Lower lobe of right lung (tissue), 2 donors: ENCODE measurements at places on chromosomes 1 and 21. TPM values are rescaled to one million over a fixed set of nuclear protein-coding genes. Genes with fewer than 3 reads are reported as not detected.

- peaks cover 5% of the 10 kb centered on the region for H3K27me3 ChIP-seq
- H3K36me3 ChIP-seq, result no peaks in the 10 kb centered on the region
- no peaks in the 10 kb centered on the region for H3K4me1 ChIP-seq
- no peak for DNase-seq
These were observed 393.1 kb downstream of the PTPRU start for GRCh38 chr1:29629401-29629800.

DNA sequence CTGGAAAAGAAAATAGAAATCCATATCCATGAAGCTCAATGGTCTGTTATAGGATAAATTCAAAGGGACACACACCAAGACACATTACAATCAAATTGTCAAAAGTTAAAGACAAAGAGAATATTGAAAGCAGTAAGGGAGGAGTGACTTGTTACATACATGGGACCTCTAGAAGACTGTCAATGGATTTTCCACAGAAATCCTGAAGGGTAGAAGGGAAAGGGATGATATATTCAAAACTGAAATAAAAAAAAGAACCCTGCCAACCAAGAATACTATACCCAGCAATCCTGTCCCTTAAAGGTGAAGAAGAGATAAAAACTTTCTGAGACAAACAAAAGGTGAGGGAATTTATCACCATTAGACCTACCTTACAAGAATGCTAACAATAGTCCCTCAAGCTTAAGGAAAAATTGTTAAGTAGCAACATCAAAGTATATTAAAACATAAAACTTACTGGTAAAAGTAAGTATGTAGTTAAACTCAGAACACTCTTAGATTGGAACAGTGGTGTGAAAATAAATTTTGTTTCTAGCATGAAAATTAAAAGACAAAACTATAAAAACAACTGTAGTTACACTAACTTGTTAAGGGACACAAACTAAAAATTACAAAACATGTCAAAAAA lies 103.2 kb upstream of the APP start:
- no peaks in the 10 kb centered on the region for H3K4me1 ChIP-seq
- H3K4me3 ChIP-seq, result no peak overlapping the region
- DNase-seq, result no peak
- no peak overlapping the region for H3K27ac ChIP-seq
- no peaks in the 10 kb centered on the region for H3K27me3 ChIP-seq

DNA sequence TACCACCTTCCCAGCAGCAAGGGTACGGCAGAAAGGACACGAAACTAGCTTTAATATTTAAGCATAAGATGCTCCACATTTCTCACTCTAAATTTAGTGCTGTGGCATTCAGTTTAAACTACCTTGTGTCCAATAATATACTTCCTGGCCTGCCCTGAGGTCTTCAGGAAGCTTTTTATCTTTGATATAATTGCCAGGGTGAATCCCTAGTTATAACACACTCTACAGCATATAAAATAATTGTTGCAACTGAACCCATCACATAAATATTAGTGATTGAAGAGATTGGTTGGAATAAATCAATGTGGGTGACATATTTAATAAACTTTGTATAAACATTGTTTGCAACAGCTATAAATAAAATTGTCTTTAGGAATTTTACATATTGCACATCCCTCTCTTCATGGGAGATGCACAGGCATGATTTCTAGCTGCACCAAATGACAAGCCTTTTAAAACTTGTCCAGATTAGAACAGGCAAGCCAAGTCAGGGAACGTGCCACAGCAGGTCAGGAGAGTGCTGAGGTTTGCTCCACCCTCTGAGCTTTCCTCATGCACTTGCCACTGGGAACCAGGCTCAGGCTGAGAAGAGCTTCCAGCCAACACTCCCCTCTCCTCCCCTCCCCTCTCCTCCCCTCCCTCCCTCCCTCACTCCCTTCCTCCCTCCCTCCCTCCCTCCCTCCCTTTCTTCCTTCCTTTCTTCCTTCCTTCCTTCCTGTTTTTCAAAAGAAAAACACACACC lies 623.2 kb upstream of the PKN2 start:
- no peaks in the 10 kb centered on the region for H3K27me3 ChIP-seq
- no peak overlapping the region for H3K4me3 ChIP-seq
- no peak for DNase-seq
- H3K27ac ChIP-seq, result no peak overlapping the region

- H3K27ac ChIP-seq, result no peak overlapping the region
- no peak overlapping the region for H3K4me3 ChIP-seq
- no peaks in the 10 kb centered on the region for H3K4me1 ChIP-seq
These were observed 37.2 kb downstream of the DSCAM start for GRCh38 chr21:40809673-40810197.

DNA sequence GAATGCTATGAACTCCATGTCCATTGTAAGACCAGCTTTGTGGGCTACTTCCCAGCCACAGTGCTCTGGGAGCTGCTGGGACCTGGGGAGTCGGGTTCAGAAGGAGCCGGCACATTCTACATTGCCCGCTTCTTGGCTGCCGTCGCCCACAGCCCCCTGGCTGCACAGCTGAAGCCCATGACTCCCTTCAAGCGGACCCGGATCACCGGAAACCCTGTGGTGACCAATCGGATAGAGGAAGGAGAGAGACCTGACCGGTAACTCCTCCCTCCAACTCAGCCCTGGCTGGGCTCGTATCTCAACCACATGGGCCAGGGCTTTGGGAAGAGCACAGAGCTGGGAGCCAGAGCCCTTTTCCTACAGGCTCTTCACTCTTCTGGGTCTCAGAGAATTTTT lies 15.4 kb downstream of the MOV10 start:
- no peak overlapping the region for H3K27ac ChIP-seq
- no peaks in the 10 kb centered on the region for H3K27me3 ChIP-seq
- DNase-seq, result no peak
- H3K4me1 ChIP-seq, result no peaks in the 10 kb centered on the region
- no peak overlapping the region for H3K4me3 ChIP-seq

DNA sequence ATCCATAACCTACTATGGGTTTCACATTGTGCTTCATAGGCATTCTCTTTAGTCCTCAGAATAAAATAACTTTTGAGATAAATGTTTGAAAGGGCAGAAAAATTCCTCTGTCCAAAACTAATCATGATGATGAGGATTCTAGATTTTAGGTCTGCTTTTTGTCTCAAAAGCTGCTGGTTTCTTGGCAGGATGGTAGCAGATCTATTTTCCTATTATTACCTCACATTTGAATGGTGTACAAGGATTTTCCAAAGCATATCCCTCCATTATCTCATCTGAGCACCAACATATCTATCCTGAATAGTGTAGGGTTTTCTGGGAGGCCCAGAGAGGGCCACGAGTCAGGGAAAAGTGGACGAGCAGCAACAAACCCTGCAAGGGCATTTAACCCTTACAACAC lies 201.9 kb downstream of the PLPP3 start:
- no peaks in the 10 kb centered on the region for H3K36me3 ChIP-seq
- no peaks in the 10 kb centered on the region for H3K27me3 ChIP-seq
- no peak overlapping the region for H3K27ac ChIP-seq
- H3K4me1 ChIP-seq, result peaks cover 25% of the 10 kb centered on the region
- no peak for DNase-seq

DNA sequence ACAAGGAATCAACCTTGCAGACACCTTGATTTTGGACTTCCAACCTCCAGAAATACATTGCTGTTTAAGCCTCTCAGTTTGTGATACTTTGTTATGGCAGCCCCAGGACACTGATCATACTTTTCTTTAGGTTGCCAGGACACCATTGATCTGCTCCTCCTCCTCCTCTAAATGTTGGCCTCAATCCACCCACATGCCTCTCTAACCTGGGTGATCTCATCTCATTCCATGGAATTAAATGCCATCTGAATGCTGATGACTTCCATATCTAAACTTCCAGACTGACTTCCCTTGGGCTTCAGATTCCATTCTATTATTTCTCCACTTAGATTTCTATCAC lies 7.4 kb upstream of the PPP1R15B start:
- H3K27me3 ChIP-seq, result no peaks in the 10 kb centered on the region
- no peak overlapping the region for H3K4me3 ChIP-seq
- H3K36me3 ChIP-seq, result peaks cover 29% of the 10 kb centered on the region
- H3K27ac ChIP-seq, result no peak overlapping the region

DNA sequence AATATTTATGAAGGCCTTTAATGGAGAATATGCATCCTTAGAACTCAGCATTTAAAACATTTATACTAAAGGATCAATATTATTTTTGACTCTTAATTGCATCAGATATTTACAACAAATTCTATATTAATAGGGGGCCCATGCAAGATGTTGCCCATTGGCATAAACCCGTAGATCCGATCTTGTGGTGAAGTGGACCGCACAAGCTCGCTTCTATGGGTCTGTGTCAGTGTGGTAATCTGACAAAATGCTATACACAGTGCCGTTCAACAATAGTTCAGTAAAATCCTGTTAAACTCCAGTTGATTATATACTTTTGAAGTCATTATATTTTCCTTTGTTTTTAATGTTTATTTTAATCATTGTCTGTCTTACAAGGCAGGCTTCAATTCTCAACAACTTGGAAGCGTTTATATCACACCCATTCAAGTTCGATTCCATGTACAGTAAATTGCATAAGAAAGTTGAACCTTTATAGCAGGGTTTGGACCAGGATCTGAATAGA lies 809.2 kb downstream of the USP25 start:
- no peaks in the 10 kb centered on the region for H3K4me1 ChIP-seq
- H3K27me3 ChIP-seq, result no peaks in the 10 kb centered on the region
- H3K36me3 ChIP-seq, result no peaks in the 10 kb centered on the region
- no peak overlapping the region for H3K4me3 ChIP-seq

- H3K36me3 ChIP-seq, result no peaks in the 10 kb centered on the region
- no peaks in the 10 kb centered on the region for H3K27me3 ChIP-seq
- DNase-seq, result no peak
These were observed 75.2 kb downstream of the NTPCR start for GRCh38 chr1:233025567-233025966.

GRCh38 chr1:96236156-96236739 lies 485.3 kb upstream of the PTBP2 start:
- no peaks in the 10 kb centered on the region for H3K4me1 ChIP-seq
- no peaks in the 10 kb centered on the region for H3K27me3 ChIP-seq
- H3K27ac ChIP-seq, result no peak overlapping the region
- no peak for DNase-seq

Gene CSF1
- 64.3 TPM for total RNA-seq

Gene CAMK2N1
- total RNA-seq, result 43.0 TPM
